ENCODE measurements at places on chromosomes 3 and 15.

DNA sequence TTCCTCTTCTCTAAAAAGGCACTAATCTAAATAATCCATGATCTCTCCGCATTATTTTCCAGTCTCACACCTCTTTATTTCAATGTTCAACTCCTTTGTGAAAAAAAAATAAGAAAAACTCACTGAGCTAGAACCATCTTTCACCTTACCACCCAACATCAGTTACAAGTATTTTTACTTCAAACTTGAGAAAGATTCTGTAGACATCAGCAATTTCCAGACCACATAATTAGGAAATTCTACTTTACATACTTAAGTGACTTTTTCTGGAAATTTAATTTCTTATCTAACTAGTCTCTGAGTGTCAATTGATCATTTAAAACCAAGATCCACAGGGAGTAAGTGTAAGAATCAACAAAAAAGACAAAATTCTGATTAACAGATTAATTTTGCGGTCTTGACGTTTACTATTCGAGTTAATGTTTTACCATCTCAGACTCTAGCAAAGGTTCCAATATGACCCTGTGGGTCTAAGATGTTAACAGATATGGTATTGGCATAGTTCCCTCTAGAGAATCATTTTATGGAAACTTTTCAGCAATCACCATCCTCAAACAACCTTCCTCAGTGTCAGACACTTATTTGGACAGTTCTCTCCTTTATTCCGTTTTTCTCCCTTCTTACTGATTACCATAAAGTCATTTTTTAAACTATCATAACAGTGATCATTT, 5.1 kb downstream of the ATP13A3 start:
- DNase-seq: no peak

DNA sequence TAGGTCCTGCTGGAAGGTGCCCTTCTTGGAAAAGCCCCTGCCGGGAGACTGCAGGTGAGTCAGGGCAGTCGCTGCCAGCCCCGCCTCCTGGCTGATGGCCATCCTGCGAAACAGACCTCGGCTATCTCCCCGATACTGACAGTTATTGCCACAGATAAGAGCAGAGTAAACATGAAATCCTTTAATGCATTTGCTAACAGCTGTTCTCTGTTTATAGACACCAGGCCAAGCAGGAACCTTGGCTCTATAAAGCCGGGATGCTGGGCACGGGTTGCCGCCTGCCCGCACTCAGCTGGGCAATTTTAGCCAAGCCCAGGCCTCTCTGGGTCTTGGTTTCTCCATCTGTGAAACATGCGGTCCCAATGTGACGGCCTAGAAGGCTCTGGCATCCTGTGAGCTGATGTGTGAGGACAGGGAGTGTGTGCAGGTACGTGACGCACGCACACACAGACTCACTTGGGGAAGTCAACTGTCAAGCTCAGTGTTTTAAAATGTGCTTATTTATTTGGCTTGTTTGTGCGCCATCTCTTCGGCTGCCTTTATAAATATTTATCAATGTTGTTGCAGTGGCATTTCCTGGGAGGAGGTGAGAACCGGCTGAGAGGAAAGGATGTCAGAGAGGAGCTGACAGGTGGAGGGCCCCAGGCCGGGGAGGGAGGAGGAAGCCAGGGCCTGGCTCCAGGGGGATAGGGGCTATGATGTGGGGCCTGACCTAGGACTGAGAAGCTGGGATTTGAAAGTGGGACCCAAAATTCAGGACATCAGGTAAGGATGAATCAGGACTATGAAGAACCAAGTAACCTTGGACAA, 50.8 kb upstream of the PRR23E start:
- no peak for DNase-seq

GRCh38 chr15:82670699-82671098, 23.5 kb upstream of the CPEB1 start:
- DNase-seq: no peak

- no peak for DNase-seq
These were observed 267.7 kb downstream of the XXYLT1 start for GRCh38 chr3:195003006-195003892.

DNA sequence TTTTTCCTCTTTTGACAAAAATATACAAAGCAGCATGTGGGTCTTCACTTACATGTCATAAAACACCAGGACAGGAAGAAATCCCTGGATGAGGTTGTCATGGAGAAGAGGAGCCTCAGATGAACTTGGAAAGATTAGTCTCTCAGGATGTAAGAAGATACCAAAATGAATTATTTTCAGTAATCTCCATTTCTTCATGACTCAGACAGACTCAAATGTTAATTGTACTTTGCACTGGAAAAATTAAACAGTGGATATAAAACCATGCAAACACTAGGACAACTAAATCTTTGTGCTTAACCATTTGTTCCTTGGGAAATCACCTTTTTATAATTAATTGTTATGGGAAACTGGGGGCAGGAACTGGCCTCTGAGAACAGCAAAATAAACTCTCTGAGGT, 237.0 kb downstream of the CD47 start:
- DNase-seq: no peak

DNA sequence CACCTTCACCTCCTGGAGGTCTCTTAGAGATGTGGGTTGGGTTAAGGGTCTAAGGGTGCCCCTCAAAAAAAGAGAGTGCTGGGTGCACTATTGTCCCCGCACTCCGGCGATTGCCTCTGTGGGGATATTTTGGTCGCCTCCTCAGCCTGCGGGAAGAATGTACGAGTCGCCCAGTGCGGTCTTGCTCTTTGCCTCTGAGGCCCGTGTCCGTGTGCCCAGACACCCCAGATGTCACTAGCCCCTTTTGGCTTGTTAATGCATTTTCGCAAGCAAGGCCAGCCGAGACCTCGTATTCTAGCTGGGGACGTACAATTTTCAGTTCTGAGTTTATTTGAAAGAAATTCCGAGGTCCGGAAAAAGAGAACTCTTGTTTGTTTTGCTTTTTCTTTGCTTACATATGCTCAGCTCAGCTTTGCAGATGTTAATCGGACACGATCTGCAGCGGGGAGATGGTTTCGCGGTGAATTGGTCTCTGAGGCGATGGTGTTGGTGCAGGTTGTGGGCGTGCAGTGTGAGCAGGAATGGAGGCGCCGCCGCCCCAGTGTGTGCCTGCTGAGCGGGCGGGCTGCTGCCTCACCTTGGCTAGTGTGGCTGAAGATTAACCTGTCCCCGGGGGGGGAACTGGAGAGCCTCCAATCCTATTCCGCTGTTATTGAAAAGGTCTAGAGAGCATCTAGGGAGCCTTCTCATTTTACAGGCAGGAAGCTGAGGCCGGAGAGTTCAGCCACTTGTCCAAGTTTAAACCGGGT, 1.4 kb downstream of the ST6GAL1 start:
- DNase-seq: peak; percentile 73

- DNase-seq: no peak
These were observed 74.0 kb downstream of the POLR2M start for GRCh38 chr15:57780471-57780870.

- no peak for DNase-seq
These were observed 4.4 kb downstream of the CCR1 start for GRCh38 chr3:46203681-46204080.

- no peak for DNase-seq
These were observed 35.0 kb downstream of the DRD3 start for GRCh38 chr3:114143817-114144216.

DNA sequence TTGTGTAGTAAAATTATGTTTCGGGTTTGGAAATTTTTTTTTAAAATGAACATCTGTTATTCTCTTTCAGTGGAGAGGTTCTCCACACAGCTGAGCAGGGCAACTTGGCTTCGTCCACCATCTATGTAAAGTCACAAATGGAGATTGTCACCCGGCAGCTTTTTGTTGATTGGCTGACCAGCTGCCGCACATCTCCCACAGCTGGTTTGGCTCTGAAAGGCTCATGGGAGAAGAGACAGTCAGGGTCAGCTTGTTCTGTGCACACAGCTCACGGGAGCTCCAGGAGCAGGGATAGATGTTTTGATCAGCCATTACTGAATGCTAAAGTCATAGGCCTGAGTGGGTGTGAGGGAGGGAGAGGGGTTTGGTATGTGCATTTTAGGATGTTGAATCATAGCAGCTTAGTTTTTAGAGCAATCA, 12.9 kb upstream of the CCDC80 start:
- DNase-seq: no peak

DNA sequence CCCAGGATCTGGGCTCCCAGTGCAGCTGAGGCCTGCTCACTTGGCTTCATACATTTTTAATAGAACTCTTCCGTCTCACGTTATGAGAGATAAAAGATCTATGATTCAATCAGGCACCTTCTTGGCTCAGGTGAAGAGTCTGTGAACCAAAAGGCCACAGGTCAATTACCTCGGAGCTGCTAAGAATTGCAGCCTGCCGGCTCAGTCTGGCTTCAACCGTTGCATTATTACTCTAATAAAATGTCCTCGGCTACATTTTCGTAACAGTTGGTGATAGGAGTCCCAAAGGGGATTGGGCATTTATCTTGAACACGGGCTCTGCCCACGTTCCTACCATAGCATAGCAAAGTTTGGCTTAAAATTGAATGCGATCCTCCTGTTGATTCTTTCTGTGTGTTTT, 176.3 kb downstream of the SLCO3A1 start:
- no peak for DNase-seq

- no peak for DNase-seq
These were observed 11.6 kb upstream of the TFRC start for GRCh38 chr3:196093317-196094111.

DNA sequence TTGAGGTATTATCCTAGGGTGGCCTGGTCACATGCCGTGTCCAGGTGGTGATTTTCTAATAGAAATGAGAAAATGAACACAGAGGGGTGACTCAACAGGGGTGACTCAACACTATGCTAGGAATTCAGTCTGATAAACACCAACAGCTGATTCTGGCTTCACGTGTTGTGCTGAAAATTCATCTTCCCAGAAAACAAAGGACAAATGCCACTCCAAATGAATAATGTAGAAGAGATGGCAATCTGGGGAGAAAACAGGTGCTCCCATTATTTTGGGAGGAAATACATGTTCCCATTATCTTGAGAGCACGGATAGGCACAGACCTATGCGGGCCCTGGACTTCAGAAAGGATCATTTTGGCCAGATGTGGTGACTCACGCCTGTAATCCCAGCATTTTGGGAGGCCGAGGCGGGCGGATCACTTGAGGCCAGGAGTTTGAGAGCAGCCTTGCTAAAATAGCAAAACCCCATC, 101.2 kb upstream of the MEX3B start:
- DNase-seq: no peak

GRCh38 chr3:169384573-169384972, 278.9 kb downstream of the MECOM start:
- DNase-seq: no peak

DNA sequence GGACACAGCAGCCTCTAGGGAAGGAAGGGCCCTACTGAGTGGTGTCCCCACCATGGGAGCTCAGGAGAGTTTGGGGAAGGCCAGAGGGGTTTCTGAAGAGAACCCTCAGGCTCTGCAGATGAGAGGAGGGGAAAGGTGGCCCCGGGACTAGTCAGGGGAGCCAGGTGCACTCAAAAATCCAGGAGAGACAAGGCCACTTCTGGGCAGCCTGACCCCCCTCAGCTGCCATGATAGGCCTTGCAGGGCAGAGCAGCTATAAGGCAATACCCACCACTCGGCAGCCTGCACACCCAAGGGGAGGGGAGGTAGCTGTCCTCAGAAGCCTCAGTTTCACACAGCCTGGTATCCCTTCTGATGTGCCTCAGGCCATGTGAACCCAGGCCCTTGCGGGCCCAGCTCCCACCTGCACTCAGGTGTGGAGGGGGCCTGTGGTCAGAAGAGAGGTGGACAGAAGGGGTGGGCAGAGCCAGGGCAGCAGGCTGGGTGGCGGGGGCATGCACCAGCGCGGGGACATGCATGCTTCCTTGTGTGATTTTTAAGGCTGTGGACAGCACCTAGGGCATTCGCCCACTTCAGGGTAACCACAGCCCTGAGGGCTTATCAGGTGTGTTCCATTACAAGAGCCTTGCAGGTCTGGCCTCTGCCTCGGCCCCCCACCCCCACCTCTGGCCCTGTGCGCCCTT, 34.6 kb downstream of the SRPRB start:
- DNase-seq: no peak

DNA sequence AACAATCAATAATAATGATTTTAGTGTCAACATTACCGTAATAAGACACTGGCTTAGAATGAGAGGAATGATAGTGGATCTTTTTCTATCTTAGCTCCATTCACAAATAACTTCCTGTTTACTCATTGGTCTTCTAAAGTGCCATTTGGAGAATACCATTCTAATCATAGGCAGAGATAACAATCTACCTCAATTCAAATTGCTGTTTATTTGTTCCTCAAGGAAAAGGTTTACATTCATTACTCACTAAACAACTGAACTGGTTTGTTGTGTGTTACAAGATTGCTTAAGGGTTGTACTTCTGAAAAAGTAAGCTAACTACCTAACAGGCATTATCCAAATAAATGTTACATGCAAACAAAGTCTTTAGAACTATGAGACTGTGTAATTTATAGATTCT, 8.1 kb upstream of the PCOLCE2 start:
- no peak for DNase-seq

- DNase-seq: no peak
These were observed 123.8 kb upstream of the PHLDB2 start for GRCh38 chr3:111735243-111735758.

- no peak for DNase-seq
These were observed 441.4 kb downstream of the DIPK2A start for GRCh38 chr3:144413068-144413467.
